A549 treated with DMSO at 1 μM for 4 hours (cell line): ENCODE measurements at places on chromosomes 4 and X. TPM values are rescaled to one million over a fixed set of nuclear protein-coding genes. Genes with fewer than 3 reads are reported as not detected.

SMIM14 gene
- total RNA-seq = 15.2 to 25.0 TPM (median 20.1 TPM) in 5 replicates

CCDC120 gene
- total RNA-seq = 2.7 to 4.6 TPM (median 3.9 TPM) in 5 replicates

RS1 gene
- not detected in 5 replicates for total RNA-seq

HTR2C gene
- not detected in 5 replicates for total RNA-seq

AWAT1 gene
- not detected in 5 replicates for total RNA-seq
